ENCODE measurements at places on chromosomes 12 and 14. TPM values are rescaled to one million over a fixed set of nuclear protein-coding genes. Genes with fewer than 3 reads are reported as not detected.

DNA sequence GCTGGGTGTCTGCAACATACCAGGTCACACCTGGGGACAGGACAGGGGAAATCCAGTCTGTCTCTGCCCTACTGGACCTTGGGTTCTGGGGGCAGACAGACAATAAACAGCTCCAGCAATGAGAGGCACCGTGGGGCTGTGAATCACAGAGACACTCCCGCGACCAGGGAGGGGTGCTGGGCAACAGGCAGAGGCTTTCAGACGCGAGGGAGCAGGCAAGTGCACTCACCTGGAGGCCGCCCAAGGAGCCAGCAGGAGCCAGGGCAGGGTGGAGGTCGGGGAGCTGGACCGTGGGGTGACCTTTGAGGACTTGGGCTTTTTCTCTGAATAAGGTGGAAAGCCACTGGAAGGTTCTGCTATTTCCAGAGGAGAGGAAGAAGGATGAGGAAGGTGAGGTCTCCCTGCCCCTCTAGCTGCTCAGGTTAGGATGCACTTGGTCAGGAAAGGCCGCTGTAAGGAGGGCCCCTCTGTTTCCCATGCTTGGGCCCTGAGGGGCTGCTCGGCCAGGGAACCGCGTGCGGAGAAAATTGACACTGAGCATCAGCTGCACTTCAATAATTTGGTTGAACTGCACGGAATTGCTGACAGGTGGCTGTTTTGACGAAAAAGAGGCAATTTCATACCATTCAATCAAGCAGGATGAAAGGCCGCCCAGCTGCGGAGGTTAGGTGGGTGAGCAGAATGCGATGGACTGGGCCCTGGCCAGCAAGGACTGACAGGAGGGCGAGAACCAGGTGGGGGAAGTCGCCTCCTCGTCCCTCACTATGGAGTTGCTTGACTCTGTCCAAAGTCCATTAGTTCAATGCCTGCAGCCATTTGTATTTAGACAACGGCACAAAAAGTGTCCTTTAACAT lies 42.2 kb downstream of the JAG2 start:
- no peak for DNase-seq

DNA sequence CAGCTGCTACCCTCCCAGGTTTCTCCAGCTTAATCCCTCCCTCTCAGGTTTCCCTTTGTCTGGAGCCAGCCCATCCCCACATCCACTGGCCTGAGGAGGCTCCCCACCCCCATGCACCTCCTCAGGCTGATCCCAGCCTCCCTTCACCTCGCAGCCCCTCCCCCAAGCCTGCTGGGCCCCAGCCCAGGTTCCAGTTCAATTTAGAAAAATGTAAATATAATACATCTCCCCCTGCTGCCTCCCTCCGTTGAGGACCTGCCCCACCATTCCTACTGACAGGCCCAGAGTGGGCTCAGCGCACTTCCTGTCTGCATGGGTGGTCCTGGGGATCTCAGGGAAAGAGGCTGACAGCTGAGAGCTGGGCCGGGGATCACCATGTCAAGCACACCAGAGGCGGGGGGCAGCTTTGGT lies 155.8 kb downstream of the NTF3 start:
- no peak for DNase-seq

DNA sequence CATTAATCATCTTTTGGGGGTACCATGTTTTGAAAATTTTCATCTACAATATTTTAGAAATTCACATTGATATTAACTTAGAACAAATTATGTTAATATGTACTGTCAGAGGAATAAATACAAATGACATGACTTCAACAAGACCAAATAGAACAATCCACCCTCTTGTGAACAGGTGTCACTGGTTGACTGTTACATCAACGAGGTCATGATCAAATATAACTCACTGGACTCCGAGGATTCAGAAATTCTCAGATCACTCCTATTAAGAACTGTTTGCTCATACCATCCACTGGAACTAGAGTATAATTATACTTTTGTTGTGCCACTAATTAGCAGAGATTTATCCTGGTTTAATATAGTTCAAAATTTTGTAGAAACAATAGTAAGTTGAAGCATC lies 318.8 kb downstream of the PRKD1 start:
- DNase-seq, result no peak

DNA sequence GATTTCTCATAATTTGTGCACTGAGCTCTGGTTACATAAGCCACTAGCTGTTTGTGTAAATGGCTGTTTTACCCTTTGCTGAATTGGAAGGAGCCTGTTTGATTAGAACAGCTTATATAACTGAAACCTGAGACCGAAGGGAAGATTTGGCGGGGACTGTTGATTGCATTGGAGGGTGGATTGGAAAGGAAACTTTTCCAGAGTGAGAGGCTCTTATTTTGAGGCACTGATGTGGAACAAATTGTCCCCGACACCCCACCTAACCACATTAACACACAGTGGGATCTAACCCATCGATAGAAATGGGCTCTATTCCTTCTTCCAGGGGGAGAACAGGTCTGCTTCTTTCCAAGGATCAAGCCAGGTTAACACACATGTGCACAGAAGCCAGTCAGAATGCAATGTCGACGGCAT lies 51.7 kb downstream of the TMEM30B start:
- DNase-seq, result no peak

GRCh38 chr12:121060149-121061001 lies 21.3 kb upstream of the OASL start:
- peak; percentile 85 for DNase-seq

GRCh38 chr14:70472253-70473159 lies 20.5 kb downstream of the ADAM21 start:
- no peak for DNase-seq

GRCh38 chr14:83632375-83632774 lies 1897.6 kb upstream of the FLRT2 start:
- DNase-seq, result no peak

FAM181A gene
- total RNA-seq, result not detected

LRFN5 gene
- total RNA-seq, result not detected
